Stimulated activated CD8-positive, alpha-beta memory T cell treated with anti-CD3 and anti-CD28 coated beads, Interleukin-4, amount 100 ng/mL, for 1 hour (primary cell): ENCODE measurements at places on chromosomes 1 and 21.
A peak's percentile ranks its signal among the peaks of the same experiment; 100 is the strongest.

GRCh38 chr1:95309031-95309471 is 75.0 kb downstream of the RWDD3 start:
- no peak for DNase-seq

- DNase-seq, result no peak
Observed at GRCh38 chr1:244183037-244183436, 132.0 kb downstream of the ZBTB18 start.

- no peak for DNase-seq
Observed at GRCh38 chr1:92481599-92481925, 5.2 kb downstream of the GFI1 start.

DNA sequence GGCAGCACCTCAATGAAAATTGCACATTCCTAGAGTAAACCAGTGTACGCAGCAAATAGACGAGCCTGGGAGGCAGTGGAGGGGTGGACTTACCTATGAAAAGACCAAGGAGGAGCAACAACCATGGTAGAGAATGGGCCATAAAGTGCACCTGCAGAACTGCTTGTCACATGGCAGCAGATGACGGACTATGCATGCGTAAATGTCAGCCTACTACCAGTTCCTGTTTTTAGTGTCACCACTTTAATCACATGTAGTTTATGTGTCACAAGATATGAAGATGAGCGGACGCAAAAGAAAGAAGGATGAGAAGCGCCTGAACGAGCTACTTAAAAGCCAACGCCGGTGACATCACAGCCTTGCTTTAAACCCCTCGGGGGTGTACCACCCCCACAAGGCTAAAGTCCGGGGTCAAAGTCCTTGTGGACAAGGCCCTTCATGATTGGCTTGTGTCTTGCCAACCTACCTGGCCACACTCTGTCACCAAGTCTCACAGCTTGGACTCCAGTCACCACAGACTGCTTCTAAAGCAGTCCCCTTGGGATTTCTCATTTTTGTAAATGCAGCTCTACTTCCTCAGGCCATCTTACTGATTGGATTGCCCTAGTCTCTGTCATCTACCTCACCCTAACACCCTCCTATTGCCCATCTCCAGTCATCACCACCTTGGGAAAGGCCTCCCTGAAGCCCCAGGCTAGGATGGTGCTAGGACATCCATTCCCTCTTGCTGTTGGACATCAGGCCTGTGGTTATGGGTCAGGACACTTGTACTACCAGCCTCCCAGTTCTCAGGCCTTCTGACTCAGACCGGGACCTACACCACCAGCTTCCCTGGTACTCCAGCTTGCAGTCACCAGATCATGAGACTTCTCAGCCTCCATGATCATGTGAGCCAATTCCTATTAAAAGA is 6.0 kb upstream of the LY9 start:
- no peak for DNase-seq

DNA sequence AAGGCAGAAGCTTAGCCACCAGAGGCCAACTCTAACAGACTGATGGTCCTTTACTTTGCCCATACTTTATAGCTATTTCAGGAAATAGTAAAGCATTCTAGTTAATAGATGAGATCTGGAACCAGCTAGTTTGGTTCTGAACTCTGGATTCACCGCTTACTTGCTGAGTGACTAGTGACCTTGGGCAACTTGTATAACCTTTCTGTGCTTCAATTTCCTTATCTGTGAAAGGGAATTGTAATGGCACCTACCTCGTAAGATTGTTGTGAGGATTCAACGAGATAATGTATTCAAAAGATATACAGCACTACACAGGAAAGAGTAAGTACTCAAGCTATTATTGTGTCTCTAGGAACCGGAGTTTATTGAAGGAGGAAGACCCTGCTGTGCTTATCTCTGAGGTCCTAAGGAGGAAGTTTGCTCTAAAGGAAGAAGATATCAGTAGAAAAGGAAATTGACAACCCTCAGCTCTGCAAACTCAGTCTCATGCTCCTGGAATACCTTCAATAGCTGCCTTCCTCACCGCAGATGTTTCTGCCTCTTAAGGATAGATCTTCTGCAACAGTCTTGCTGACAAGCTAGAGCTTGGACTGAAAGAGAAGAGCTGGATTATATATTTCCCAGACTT is 11.9 kb downstream of the MTFR1L start:
- no peak for DNase-seq

DNA sequence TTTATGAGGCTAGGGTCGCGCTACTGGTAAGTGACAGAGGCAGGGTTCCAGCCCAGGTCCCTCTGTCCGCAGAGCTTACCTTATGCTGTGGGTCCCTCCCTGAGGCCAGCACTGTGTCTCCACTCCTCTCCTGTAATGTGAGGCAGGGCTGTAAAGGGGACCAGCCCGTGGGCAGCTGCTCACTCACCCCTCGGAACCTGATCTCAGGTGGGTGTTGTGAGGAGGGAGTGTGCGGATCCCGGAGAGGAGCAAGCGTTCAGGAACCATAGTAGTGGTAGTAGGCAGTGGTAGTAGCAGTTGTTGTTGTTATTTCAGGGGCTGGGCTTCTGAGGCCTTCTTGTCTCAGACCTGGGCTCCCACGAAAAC is 1.7 kb downstream of the ZC3H12A start:
- DNase-seq, result no peak

DNA sequence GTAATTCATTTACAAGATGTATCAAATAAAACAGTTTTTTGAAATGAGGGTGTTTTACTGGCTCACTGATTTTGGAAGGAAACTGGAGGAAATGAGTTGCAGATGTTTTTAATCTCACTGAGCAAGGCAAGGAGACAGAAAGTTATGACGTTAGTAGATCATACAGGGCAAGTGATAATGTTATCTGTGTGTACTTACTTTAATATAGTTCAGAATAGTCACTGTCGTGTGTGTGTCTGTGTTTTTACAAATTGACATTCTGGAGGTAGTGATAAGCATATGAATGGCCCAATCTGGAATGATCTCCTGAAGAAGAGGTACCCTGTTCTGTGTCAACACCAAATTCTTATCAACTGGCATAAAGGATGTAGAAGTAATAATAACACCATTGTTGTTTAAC is 1.9 kb upstream of the GBP4 start:
- DNase-seq, result no peak

DNA sequence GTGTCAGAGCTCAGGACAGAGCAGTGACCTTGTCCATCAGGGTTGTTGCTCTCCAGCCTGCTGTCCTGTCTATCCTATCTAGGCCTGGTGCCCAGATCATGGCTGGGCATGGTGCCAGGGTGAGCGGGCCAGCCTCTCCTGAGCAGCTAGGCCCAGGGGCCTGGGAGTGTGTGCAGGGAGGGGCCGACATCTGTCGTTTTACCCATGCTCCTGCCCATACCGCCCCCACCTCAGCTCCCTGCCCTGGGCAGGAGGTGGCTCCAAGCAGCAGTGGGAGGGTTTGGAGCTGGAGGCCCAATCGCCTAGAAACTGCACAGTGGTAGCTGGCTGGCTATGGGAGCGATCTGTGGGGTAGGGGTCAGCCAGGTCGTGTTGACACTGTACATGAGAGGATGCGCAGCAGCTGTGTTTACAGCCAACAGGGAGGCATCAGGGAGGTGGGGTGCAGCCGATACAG is 6.5 kb downstream of the INSRR start:
- no peak for DNase-seq

DNA sequence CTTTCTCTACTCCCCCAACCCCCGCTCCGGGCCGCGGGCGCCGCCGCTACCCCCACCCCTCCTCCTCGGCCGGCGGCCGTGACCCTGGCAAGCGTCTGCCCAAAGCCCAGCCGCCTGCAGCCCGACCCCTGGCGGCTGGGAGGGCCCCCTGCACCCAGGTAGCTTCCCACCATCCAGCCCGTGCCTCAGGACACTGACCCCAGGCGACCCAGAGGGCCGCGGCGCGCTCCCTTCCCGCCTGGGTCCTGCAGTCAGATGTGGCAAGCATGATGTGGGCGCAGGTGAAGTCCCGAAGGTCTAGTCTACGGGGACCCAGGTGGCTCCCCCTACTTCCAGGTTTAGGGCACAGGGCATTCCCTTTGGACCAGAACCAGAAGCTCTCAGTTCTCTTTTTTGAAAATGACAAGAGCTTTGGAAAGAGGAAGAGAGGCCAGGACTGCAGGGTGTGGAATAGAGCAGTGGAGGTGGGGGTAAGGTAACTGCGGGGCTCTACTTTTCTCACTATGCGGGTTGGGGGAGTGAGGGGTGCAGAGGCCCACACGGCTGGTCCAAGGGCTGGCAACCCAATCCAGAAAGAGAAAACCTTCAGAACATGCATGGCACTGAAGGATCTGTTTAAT is at the start of gene DENND4B:
DENND4B (minus strand) TSS at position 97 of the 620 bp plus-strand sequence. CDS start 2,344 bp downstream, outside the sequence.
- DNase-seq, result peak; percentile 37

- DNase-seq, result no peak
Observed at GRCh38 chr21:40564318-40564717, 282.6 kb downstream of the DSCAM start.

- no peak for DNase-seq
Observed at GRCh38 chr1:100184536-100184935, 6.5 kb upstream of the LRRC39 start.
